A549 treated with Mapracorat at 1 μM for 4 hours (cell line): ENCODE measurements at places on chromosomes 12 and 14. TPM values are rescaled to one million over a fixed set of nuclear protein-coding genes. Genes with fewer than 3 reads are reported as not detected.

Gene KRT5
- 0.26 to 0.79 TPM (median 0.62 TPM) in 5 replicates for total RNA-seq

Gene PLBD1
- 4.0 to 7.4 TPM (median 5.0 TPM) in 5 replicates for total RNA-seq

Gene CLEC12A
- not detected in 5 replicates for total RNA-seq

Gene ABCD2
- total RNA-seq: not detected in 5 replicates

Gene CLEC2B
- 1.00 to 2.1 TPM (median 1.3 TPM) in 5 replicates for total RNA-seq

Gene GPR135
- 0.70 to 1.3 TPM (median 1.0 TPM) in 5 replicates for total RNA-seq

Gene ALDH6A1
- total RNA-seq: 1.9 to 2.8 TPM (median 2.4 TPM) in 5 replicates

Gene TXNDC16
- 0.75 to 1.4 TPM (median 1.1 TPM) in 5 replicates for total RNA-seq

Gene CLEC4A
- 0.31 to 0.44 TPM in 2 of 5 replicates, not detected in the others for total RNA-seq

Gene IAPP
- total RNA-seq: not detected in 5 replicates

Gene NANOG
- total RNA-seq: not detected in 5 replicates

Gene ANKRD33
- total RNA-seq: not detected in 5 replicates

Gene VPS29
- total RNA-seq: 140 to 173 TPM (median 158 TPM) in 5 replicates

Gene ALDH2
- total RNA-seq: 61.5 to 94.1 TPM (median 86.3 TPM) in 5 replicates

Gene RHOJ
- not detected in 5 replicates for total RNA-seq

Gene ASCL1
- 0.07 TPM in 1 of 5 replicates, not detected in the others for total RNA-seq

Gene SIX6
- not detected in 5 replicates for total RNA-seq

Gene CLEC14A
- not detected in 5 replicates for total RNA-seq

Gene ADCY4
- total RNA-seq: not detected in 5 replicates

Gene SIRT4
- total RNA-seq: 0.59 to 0.92 TPM (median 0.64 TPM) in 5 replicates

Gene DPPA3
- total RNA-seq: not detected in 5 replicates

Gene SYT10
- total RNA-seq: not detected in 5 replicates

Gene GYS2
- total RNA-seq: 0.10 TPM in 1 of 5 replicates, not detected in the others

Gene SMOC1
- 14.9 to 22.8 TPM (median 17.4 TPM) in 5 replicates for total RNA-seq

Gene HIP1R
- 20.7 to 28.2 TPM (median 26.3 TPM) in 5 replicates for total RNA-seq

Gene ACSM4
- not detected in 5 replicates for total RNA-seq

Gene FOXJ2
- 7.2 to 10.0 TPM (median 8.9 TPM) in 5 replicates for total RNA-seq

Gene SCNN1A
- total RNA-seq: 19.9 to 30.2 TPM (median 26.5 TPM) in 5 replicates

Gene KRT83
- 2.4 to 6.6 TPM (median 6.0 TPM) in 5 replicates for total RNA-seq

Gene KCNK13
- 0.13 to 0.17 TPM (median 0.14 TPM) in 5 replicates for total RNA-seq

Gene UNG
- total RNA-seq: 84.7 to 90.1 TPM (median 86.5 TPM) in 5 replicates

Gene KERA
- not detected in 5 replicates for total RNA-seq

Gene CLEC7A
- not detected in 5 replicates for total RNA-seq

Gene ZNF641
- 4.6 to 6.3 TPM (median 5.5 TPM) in 5 replicates for total RNA-seq

Gene FRMD6
- total RNA-seq: 28.0 to 41.2 TPM (median 36.9 TPM) in 5 replicates

Gene CAMKK2
- 21.3 to 28.6 TPM (median 25.8 TPM) in 5 replicates for total RNA-seq

Gene CD9
- total RNA-seq: 247 to 271 TPM (median 270 TPM) in 5 replicates

Gene MYF5
- total RNA-seq: not detected in 5 replicates

Gene B3GNT4
- 0.45 to 0.96 TPM (median 0.77 TPM) in 5 replicates for total RNA-seq

Gene CLEC1B
- not detected in 5 replicates for total RNA-seq

Gene PIK3C2G
- not detected in 5 replicates for total RNA-seq

Gene AKAP5
- total RNA-seq: 0.35 to 0.46 TPM (median 0.41 TPM) in 5 replicates

Gene TMTC1
- total RNA-seq: 0.05 to 0.21 TPM (median 0.07 TPM) in 5 replicates

Gene ADAMTS20
- not detected in 5 replicates for total RNA-seq

Gene RTL1
- 0.15 to 0.33 TPM (median 0.24 TPM) in 5 replicates for total RNA-seq

Gene LRRC43
- 0.08 TPM in 1 of 5 replicates, not detected in the others for total RNA-seq

Gene MAX
- total RNA-seq: 54.9 to 64.8 TPM (median 56.5 TPM) in 5 replicates

Gene TBC1D30
- total RNA-seq: 1.0 to 1.9 TPM (median 1.4 TPM) in 5 replicates

Gene ARMH4
- 0.17 to 1.5 TPM (median 0.77 TPM) in 5 replicates for total RNA-seq

Gene LLPH
- 50.5 to 61.2 TPM (median 52.9 TPM) in 5 replicates for total RNA-seq

Gene ORAI1
- total RNA-seq: 21.7 to 37.5 TPM (median 34.2 TPM) in 5 replicates

Gene CEP170B
- total RNA-seq: 16.6 to 29.4 TPM (median 25.2 TPM) in 5 replicates
